Stimulated activated CD8-positive, alpha-beta memory T cell treated with anti-CD3 and anti-CD28 coated beads, Interleukin-2, amount 100 ng/mL, for 1 hour (primary cell): ENCODE measurements at places on chromosomes 7 and 10.

DNA sequence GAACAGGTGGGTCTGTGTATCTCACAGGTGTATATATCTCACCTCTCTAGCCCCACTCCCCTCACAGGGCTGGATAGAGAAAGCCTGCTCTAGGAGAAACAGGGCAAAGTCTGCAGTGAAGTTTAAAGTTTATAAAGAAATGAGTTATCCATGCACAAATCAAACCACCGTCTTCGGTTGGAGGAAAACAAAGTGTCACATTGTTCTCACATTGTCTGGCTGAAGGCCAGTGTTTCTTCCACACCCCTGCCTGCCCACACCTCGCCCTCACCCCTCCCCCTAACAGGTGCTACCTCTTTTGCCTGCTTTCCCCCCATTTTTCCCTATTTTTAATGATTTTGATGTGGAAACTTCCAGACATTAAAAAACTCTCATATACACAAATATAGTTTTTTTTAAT, 25.8 kb downstream of the AQP1 start:
- no peak for DNase-seq

DNA sequence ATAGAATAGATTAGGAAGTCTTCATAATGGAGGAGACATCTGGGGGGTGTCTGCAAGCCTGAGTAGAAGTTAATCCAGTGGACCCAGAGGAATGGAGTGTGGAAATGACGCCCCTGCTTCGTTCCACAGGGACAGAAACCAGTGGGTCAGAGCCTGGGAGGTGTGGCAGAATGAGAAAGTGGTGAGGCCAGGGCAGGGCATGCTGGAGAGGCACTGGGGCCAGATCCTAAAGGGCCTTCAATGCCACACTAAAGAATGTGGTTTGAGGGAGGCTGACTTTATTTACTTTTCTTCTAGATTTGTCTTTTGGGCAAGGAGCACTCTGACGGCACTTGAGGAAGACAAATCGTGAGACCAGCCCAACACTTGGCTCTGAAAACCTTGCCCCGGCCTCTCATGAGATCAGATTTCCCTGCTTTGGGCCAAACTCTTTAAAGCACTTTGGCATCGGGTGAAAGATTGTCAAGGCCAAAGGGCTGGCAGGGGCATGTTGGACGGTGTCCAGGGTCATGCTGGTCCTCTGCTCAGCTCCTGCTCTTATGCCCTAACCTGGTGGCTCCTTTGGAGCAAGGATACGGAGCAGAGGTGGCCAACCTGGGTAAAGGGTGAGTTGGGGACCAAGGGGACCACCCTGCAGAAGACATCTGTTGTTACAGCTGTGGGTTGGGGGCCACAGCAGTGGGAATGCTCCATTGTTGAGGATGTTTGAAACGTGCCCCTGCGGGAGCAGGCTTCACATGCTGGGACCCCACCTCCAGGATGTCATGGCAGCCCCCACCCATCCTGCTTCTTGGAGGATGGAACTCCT, 157.0 kb upstream of the ZMIZ1 start:
- no peak for DNase-seq

GRCh38 chr7:135337506-135337905, 103.9 kb downstream of the STRA8 start:
- no peak for DNase-seq

DNA sequence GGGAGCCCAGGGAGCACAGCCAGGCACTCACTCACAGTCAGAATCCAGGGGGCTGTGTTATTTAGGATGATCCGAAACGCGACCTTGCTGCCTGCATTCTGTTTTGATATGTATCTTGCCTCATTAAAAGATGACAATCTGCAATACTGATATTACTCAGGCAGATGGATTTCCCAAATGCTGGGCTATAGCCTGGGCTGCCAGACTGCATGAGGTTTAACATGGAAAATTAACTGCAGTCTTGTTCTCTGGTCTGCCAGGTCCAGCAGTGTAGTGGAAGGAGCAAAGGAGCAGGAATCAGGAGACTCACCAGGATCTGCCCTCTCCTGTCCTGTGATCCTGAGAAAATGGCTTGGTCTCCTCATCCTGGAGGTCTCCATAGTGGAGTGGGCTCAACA, 258.1 kb downstream of the PAXIP1 start:
- no peak for DNase-seq

DNA sequence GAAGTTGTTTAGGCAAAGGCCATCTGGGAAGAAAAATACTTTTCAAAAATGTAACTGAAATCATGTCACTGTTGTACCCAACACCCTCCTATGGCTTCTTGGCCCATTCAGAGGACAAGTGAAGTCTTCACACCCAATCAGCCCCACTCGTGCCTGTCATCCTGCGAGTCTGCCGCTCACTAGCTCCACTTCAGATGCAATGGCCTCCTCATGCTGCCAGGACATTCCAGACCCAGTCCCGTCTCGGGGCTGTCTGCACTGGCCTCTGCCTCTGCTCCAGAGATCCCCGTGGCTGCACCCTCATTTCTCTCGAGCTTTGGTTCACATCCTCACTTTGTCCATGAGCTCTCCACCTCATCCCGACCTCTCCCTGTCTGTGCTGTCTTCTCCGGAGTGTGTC, 227.1 kb downstream of the KCNMA1 start:
- no peak for DNase-seq

- DNase-seq = no peak
These were observed 93.3 kb upstream of the ELMO1 start for GRCh38 chr7:37541810-37542443.

DNA sequence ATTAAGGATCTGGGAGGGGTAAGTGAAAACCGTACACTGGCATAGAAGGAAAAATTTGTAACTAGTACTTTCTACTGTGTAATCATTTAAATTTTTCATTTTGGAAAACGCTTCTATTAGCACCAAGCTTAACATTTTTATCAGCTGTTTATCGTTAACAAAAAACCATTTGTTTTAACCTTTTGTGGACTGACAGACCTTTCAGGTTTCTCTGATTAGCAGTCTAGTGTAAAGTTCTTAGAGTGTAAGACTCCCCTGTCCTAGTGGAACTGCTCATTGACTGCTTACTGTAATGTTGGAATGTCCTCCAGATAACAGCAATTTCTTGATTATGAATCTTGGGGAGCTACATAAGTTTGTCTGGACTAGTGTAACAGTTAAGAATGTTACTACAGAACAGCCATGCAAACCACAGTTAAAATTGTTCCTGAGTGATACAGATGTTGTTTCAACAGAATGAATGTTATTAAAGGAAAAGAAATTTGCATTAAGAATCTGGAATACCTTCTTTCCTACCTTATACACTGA, 2.0 kb downstream of the DBF4 start:
- DNase-seq = no peak

GRCh38 chr7:55022002-55022985, 3.5 kb downstream of the EGFR start:
- no peak for DNase-seq

DNA sequence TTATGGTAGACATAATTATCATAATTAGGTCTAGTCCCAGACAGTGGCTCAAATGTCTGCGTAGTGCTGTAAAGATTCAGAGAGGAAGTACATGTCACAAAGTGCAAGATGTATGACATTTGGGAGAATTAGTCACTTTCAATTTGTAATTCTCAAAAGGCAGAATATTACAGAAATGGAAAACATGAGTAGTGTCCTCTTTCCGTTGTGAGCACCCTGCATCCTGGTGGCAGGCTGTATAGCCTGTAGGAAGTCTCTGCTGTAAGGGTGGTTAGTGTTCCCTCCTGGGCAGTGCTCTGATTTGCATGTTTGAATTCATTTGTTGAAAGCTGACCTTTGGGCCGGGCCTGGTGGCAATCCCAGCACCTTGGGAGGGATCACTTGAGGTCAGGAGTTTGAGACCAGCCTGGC, 17.0 kb downstream of the CDK14 start:
- no peak for DNase-seq

DNA sequence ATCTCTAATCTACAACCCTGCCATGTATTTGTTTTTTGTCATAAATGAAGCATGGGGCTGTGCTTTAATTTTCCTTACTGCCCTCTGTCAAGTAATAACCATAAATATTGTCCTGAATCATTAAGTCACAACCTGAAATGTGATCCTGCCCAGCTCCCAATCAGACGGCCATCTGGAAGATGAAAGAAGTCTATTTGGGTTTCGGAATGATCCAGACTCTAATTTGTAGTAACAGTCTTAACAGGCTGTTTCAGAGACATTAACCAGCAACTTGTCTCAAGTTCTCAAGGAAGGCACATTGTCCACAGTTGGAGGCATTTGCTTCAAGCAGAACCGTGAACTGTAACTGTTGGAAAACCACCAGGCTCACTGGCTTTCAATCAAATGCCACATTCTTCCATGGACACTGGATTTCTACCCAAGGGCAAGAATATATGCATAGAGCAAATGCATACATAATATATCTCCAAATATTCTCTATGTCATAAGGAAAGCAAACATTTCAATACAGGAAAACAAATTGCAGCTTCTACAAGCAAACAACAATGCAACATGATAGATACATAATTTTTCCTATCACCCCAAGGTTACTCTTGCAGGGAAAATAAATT, 405.2 kb upstream of the NPVF start:
- DNase-seq = no peak

DNA sequence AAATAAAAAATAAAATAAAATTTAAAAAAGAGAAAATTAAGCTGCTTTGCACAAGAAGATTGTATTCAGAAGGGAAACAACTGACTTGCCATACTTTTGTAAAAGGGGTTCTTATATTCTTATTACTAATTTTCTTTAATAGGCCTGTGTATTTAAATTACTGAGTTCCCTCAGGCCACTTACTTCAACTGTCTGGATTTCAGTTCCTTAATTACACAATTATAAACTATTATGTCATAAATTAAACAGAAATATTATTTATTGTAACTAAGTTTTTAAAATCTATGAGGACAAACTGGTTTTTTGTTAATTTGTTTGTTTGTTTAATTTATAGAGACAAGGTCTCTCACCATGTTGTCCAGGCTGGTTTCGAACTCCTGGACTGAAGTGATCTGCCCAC, 22.4 kb upstream of the MICU1 start:
- DNase-seq = no peak

DNA sequence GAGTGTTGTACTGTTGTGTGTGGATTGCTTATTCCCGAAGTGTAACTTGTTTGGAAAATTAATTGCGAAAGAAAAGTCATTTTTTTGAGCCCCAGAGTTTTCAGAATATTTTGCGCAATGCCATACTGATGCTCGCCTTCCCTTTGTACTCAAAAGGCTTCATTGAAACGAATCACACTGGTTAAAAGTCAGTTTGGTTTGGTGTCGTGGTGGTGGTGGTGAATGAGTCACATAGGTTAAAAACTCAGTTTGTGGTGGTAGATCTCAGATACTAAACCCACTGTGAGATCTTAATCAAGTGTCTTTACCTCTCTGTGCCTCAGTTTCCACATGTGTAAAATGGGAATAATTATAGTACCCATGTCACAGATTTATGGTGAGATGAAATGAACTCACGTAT, 61.1 kb upstream of the IL6 start:
- DNase-seq = no peak

- DNase-seq = no peak
These were observed 23.8 kb downstream of the PFKP start for GRCh38 chr10:3090914-3091787.

DNA sequence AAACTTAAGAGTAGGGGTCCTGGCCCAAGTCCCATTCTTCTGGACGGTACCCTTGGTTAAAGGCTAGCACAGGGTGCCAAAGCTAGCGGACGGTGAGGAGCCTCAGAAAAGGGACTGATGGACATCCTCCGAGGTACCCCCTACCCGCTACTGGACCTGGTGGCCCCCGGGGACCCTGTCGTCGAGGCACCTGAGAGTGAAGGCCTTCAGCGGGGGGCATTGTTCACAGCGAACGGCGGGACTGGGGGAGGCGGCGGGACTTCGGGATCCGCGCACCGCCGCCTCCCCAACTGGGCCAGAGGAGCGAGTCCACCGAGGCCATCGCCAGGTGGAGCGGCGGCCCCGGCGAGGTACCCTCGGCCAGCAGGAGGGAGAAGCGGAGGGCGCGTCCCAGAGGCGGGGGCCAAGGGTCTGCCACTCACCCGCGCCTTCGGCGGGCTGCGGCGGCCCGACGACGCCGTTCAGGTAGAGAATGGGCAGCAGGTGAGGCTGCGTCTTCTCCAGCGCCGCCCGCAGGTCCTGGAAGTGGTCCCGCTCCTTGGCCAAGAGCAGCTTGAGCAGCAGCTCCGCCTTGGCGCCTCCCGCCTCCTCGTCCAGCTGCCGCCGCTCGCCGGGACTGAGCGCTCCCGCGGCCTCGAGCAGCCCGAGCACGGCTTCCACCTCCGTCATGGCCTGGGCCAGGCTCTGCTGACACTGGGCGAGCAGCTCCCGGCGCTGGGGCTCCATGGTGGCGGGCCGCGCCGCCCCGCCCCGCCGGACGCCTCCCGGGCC, 575 bp downstream of the DLG5 start:
- no peak for DNase-seq

DNA sequence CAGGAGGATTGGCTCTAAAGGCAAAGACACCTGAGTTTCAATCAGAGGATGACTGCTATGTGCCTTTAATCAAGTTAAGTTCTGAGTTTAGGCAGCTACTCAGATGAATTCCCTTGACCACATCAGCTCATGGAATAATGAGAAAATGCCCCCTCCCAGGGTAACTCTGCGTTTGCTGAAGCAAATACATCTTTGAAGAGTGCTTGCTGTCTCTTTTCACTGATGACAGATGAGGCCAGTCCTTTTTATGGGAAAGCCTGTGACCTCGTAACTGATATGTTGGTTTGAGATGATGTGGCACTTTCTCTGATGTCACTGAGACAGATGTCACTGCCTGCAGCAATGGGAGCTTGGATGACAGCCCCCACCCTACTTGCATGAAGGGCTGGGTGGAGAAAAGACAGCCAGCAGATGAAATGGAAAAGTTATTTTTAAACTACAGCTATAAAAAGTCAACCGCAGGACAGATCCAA, 43.7 kb upstream of the DGKI start:
- DNase-seq = no peak

DNA sequence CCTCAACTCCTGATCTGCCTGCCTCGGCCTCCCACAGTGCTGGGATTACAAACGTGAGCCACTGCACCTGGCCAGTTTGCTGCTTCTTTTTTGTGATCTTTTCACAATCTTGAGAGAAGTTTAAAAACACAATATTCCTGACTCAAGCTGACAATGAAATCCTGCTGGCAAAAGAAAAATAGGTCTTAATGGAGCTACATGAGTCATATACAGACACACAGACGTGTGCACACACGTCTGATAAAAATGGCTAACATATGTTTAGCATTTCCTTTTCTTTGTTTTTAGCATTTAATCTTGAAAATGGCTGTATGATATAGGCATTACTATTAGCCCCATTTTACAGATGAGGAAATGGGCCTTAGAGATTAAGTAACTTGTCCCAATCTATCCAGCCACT, 29.4 kb upstream of the RAB18 start:
- no peak for DNase-seq

GRCh38 chr10:113001599-113002448, 51.8 kb downstream of the TCF7L2 start:
- DNase-seq = no peak

- no peak for DNase-seq
These were observed 18.0 kb downstream of the WDR37 start for GRCh38 chr10:1074052-1074747.
